ENCODE measurements at places on chromosomes 5 and 9.

DNA sequence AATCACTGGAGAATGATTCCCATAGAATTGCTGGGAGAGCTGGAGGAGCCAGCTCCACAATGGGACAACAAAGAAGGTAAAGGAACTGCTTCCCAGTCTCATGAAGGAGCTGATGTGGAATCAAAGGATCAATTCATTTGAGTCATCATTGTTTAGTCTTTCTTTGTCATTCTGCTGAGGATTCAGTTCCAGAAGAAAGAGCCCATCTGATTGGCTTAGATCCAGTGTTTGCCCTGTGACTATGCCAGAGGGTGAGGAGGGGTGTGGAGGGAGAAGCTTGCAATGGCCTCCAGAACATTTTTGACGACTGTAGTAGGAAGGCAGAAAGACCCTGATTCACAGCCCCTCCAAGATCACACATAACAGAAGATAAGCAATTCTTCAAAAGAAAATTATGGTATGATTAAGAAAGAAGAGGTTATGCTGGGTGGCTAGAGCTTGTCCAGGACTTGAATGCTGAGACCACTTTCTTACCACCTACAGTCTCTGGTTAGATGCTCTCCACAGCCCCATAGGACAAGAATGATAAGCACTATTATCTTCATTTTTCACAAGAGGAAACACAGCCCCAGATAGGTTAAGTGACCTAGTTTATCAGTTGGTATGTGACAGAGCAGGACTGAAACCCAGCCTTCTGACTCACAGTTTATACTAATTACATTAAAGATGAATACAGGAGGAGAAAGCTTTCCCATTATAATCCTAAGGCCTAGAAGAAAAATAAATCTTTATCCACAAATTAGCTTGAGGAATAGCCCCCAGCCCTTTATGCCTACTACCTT, 363.1 kb downstream of the PRELID2 start:
- DNase-seq: no peak

- DNase-seq: peak; percentile 60
Observed at GRCh38 chr5:136020383-136021015, 8.3 kb upstream of the TGFBI start.

GRCh38 chr5:93964421-93964820, 223.0 kb upstream of the POU5F2 start:
- no peak for DNase-seq

DNA sequence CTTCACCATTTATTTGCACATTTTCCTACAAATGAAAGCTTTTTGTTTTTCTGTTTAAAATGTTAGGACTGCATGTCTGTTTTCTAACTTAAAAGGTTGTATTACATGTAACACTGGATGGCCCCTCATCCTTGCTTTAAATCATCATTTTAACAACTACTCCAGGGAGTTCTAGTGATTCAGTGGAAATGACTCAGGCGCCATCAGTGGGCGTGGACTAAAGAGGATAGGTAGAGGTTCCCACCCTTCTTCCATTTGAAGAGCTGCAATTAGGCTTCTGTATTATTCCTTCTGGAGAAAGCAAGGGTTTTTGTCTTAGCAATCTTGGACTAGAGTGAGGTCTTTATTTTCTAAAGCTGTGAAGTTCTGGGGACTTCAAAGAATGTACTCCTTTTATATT, 213.7 kb downstream of the TMEM38B start:
- DNase-seq: no peak

- DNase-seq: no peak
Observed at GRCh38 chr9:72497447-72498046, 23.9 kb upstream of the TMC1 start.

- DNase-seq: no peak
Observed at GRCh38 chr5:172245046-172245445, 38.5 kb downstream of the UBTD2 start.

- DNase-seq: no peak
Observed at GRCh38 chr5:122805481-122805880, 30.6 kb downstream of the SNX2 start.

DNA sequence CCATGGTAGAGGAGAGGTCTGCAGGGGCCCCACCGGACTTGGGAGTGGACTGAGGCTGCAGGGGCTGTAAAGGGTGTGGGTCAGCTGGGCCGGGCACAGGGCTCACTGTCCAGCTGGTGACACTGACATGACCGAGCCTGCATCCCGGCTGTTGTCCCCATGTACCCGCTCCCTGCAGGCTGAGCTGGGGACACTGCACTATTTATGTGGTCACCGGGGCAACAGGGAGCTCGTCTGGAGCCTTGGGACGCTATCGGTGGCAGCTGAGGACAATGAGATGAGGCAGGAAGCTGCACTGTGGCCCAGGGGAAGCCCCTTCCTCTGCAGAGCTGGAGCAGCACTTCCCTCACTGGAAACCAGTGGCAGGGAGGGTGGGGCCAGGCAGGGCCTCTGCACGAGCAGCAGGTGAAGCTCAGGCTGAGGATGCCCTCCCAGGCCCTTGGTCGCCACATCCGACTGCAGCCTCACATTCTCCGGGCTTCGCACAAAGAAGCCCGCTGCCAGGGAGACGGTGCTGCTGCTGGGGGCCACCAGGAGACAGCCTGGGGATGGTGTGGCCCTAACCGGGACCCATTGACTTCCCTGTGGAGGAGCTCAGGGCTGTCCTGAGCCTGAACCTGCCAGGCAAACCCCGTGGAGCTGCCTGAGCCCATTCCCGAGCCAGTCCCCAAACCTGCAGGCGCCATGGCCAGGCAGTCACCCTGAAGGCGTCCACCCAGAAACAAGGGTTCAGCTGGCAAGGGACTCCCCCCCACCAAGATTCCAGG, 26.4 kb downstream of the ZDHHC11B start:
- no peak for DNase-seq

DNA sequence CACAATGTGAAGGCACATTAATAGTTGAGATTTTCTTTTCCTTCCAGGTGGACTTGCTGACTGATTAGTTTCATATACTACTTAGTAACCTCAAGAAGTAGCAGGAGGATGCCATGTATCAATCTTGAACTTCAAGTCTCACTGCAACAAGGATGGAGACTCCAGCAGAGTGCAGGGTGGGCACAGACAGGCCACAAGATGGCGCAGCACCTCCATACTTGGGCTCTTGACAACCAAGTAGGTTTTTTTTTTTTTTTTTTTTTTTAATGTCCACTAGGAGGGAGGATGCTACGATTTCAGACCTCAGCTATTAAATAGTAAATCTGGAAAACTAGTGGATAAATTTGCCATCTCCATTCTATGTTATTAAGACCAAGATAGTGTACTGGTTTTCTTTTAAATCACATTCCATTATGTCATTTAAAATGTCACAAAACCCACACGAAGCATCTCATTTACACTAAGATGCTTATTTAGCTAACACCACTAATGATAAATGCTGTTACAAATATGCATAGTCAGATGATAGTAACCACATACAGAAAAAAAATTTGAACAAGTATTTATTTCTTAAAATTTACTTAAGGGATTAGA, 58.6 kb downstream of the IL6ST start:
- DNase-seq: peak; percentile 76

DNA sequence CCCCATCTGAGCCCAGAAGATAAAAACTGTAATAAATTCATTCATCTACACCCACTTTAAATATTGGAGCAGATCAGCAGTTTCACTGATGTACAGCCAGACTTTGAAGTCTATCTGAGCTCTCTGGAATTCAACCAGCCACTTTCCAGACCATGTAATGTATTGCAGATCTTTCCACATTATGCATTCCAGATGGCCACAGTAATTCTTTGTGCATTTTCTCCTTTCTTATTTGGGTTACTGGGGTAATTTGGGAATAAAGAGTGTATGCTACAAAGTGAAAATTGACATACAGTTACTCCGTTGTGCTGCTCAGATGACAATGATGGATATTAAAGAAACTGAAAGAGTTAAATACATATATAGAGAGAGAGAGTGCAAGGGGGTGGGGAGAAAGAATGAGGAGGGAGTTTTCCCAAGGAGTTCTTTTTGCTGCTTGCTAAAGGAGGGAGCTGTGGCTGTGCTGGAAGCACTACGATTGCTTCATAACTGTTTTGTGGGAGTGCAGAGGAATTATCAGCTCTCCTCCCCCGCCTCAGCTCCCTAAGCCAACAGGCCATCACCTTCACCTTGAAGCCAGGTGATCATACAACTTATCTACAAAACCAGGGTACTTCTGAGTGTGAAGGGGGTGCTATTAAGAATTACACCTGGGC, 152.8 kb downstream of the GAS1 start:
- DNase-seq: peak; percentile 44

DNA sequence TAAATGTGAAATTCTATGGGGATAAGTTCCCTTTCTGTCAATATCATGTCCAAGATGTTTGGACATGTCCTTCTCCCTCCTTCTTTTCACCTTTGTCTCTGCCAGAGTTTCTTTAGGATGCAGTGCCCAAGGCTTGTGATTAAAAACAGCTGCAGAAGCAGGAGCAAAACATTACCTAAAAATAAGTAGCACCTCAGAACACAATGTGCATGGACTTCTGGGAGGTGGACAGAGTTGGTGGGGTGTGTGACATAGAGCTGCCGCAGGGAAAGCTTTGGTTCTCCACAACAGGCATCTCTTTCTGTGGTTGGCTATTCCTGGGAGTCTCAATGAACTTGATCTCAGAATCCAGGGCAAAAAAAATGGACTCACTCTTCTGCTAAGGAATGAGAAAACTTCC, 97.0 kb downstream of the SEC61B start:
- no peak for DNase-seq

- DNase-seq: no peak
Observed at GRCh38 chr5:174589011-174589410, 135.4 kb upstream of the MSX2 start.

DNA sequence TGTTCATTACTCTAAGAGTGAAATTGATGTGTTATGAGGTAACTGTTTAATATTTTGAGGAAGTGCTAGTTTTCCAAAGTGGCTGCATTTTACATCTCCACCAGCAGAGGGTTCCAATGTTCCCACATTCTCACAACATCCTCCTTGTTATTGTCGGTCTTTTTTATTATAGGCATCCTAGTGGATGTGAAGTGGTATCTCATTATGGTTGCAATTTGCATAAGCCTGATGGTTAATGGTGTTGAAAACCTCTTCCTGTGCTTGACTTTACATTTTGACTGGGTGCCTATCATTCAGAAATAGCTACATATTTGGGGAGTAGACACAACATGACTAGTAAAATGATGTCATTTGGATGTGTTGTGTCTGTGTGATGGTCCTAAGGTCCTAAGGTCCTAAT, 143.6 kb downstream of the MRPS30 start:
- peak; percentile 66 for DNase-seq

DNA sequence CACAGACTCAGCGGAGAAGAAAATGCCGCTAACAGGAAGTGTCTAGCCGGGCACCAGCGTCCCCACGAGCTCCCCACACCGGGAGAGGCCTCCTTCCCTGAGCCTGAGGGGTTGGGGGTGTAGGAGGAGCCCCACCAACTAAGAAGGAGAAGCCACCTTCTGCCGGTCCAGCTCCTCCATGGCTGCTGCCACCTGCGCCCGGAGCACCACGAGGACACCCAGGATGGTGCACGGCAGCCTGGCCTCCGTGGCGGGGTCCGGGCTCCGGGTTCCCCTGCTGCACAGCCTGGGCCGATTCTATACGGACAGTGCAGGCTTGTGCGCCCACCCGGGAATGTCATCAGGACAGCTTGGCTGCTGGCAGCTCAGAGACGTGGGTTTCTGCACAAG, 297 bp downstream of the LCN8 start:
- no peak for DNase-seq

GRCh38 chr5:175575301-175575700, 82.6 kb upstream of the HRH2 start:
- DNase-seq: no peak

DNA sequence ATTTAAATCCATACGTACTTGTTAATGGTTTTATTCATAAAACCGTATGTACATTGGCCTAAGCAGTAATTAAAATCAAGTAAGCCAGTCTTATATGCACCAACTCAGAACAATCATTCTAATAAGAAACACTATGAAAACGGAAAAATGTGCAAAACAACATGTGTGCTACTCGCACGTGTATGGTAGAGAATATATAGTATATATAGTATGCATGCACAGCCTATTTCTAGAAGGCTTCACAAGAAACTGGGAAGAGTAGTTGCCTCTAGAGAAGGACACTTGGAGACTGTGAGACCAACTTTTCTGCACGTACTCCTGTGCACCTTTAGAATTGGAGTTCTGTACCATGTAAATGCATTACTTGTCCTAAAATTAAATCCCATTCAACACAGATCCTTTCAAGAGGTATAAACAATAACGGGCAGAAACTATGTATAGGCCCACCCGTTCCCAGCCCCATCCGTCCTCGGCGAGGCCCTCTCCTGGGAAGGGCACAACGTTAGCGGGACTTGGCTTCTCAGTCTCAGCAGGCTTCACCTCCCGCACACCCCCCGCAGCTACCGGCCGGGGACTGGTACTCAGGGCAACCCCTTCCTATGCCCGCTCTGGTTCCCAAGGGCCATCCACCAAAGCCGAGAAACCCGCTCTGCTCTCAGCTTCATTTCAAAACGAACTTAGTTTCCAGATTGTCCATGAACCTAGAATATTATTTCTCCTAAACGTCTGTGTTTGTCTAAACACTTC, 2.0 kb downstream of the CDC14B start:
- DNase-seq: peak; percentile 28

DNA sequence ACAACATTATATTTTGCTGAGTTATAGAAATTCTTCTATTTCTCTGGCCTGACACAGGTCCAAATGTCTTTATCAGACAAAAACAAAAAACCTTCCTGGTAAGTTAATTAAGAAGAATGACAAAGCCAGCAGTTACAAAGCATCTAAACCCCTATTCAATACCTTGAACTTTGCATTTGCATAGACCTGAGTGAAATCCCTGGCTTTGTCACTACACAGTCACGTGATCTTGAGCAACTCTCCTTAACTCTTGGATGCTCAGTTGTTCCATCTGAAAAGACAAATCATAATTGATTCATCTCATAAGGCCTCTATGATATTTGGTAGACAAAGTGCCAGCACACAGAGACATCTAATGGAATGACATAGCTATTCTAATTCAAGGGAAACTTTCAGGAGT, 166.6 kb upstream of the PPP1R2B start:
- DNase-seq: no peak

- DNase-seq: peak; percentile 68
Observed at GRCh38 chr5:72107131-72107900, at the start of gene MAP1B. TSS of gene MAP1B (plus strand) at chr5:72107475. CDS start at chr5:72107532, 57 bp downstream.

DNA sequence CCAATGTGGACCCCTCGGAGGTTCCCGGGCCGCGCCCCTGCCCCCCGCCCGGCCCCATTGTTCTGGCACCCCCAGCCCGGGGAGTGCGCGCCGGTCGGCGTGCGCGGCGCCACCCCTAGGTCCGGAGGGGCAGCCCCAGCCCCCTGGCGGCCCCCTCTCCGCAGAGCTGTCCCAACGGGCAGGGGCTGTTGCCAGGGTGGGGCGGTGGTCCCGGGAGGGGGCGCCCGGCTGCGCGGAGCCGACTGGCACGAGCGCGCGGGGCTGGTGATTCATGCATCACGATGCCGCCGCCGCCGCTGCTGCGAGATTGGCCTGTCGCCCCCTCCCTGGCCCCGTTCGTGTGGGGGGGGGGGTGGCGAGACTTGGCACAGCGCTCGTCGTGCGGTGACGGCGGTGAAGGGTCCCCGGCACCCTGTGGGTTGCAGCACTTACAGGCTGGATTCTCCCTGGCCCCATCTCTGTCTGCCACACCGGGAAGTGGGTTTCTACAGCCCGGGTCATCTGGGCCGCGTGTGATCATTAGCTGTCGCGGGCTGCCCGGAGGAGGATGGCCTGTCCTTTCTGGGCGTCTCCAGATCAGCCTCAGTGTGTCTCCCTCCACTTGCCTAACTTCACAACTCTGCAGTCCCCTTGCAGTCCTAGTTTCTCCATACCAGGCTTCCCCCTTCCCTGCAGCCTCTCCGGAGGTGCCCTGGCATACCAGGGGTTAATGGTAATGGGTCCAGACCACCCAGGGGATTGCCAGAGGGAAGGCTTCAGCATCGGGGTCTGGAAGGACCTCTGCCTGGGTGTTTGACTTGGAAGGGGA, 858 bp downstream of the NCS1 start:
- peak; percentile 57 for DNase-seq
